Stimulated activated CD8-positive, alpha-beta memory T cell treated with anti-CD3 and anti-CD28 coated beads, Interleukin-4, amount 100 ng/mL, for 4 hours (primary cell): ENCODE measurements at places on chromosomes 12 and 14.
A peak's percentile ranks its signal among the peaks of the same experiment; 100 is the strongest.

DNA sequence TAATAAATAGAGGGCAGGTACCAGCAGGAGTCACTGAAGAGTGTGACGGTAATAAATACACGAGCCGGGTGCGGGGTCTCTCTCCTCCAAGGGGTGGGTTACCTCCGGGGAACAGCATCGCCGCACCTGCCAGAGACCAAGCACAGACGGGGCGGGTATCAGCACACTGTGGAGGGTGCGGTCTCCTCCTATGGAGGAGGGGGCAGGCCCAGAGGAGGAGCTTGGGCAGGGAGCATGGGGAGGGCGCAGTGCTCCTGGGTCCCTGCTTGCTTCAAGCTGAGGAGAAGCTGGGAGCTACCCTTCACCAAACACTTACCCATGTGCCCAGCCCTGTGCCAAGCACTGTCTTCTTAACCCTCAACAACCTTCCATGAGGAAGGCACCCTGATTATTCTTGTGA, 12.8 kb downstream of the PGF start:
- DNase-seq: no peak

- DNase-seq: no peak
Measured at GRCh38 chr12:114648711-114649110, 35.3 kb downstream of the TBX3 start.

GRCh38 chr14:68307790-68308168, 485.1 kb downstream of the ZFP36L1 start:
- no peak for DNase-seq

- DNase-seq: no peak
Measured at GRCh38 chr14:80269353-80269925, 58.1 kb upstream of the DIO2 start.

GRCh38 chr14:101046071-101046470, 142.5 kb upstream of the RTL1 start:
- no peak for DNase-seq

GRCh38 chr12:46389031-46389616, 16.6 kb upstream of the SLC38A2 start:
- no peak for DNase-seq

DNA sequence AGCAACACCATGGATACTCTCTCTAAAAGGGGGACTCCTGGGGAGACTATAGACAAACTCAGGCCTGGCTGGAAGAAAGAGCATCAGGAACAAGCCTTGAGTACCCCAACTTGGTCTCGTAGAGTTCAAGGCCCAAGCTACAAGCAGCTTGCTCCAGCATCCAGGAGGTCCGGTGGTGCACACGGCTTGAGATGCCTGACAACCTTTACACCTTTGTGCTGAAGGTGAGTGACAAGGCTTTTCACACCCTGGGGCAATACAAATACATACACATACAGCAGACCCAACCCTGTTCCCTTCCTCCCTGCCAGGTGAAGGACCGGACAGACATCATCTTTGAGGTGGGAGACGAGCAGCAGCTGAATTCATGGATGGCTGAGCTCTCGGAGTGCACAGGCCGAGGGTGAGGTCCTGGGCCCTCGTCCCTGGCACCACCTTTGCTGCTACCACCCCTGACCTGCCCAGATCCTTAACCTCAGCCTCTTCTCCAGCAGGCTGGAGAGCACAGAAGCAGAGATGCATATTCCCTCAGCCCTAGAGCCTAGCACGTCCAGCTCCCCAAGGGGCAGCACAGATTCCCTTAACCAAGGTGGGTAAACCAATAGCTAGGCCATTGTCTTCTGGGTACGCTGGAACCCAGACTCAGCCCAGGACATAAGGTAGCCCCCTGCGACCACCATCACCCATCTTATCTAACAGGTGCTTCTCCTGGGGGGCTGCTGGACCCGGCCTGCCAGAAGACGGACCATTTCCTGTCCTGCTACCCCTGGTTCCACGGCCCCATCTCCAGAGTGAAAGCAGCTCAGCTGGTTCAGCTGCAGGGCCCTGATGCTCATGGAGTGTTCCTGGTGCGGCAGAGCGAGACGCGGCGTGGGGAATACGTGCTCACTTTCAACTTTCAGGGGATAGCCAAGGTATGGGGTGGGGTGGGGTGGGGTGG, 41.2 kb downstream of the SH2B3 start:
- DNase-seq: no peak

DNA sequence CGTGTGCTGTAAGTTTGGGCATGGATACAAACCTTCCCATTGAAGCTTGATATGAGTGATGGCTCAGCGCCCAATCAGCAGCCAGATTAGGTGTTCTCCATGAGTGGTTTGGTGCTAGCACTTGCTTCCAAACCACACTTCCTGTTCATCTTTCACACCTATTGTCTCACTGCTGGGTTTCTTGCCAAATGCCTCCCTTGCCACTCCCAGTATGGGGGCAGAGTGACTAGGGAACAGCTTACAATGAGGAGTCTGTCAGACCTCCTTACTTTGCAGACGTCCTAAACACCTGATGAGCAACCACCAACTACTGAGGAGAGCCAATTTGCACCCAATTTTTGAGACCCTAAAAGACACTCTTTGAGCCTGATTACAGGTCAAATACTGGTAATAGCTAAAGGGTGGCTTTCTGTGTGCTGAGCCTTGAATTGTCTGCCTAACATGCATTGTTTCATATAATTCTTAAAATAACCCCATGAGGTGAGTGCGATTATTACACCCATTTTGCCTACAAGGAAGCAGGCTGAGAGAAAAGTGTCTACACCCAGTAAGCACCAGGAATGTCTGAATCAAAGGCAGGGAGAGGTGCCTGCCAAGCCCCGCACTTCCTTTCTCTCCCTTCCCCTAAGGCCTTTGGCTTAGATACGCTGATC, 48.4 kb upstream of the FOS start:
- DNase-seq: peak; percentile 10

DNA sequence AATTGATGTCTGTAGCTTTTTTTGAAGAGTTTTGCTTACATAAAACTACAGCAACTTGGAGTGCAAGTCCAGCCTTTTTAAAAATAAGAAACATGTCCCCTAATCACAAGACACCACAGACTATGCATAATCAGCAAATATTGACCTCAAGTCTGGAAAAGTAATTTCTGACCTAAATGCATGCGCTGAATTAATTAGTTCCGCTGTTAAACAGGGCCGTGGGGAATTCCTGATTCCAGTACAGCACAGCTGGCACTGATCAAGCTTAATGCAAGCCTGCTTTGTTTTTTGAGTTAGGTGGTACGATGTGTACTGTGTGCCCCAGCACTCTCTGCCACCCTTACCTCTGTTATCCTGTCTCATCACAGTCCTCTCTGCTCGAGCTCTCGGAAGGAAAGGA, 9.2 kb downstream of the MLH3 start:
- DNase-seq: no peak

DNA sequence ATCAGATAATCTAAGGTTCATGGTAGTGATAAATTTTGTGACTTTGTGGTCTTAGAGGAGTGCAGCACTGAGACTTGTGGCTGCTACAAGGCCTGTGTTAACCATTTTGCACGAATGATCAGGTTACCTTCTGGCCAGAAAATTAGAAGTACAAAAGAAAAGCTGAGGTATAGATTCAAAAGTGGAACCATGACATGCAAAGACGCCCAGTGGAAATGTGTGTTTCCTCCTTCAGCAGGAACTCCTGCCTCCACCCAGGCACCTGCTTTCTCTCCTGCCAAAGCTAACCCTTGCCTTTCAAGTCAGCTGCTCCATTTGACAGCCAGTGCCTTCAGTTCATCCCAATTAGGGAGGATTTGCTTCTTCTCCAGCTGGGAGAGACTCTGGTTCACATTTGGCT, 10.1 kb downstream of the PDE6H start:
- no peak for DNase-seq

- DNase-seq: no peak
Measured at GRCh38 chr12:79650440-79650839, 40.3 kb downstream of the PAWR start.

GRCh38 chr12:56894698-56895368, 39.4 kb downstream of the SDR9C7 start:
- no peak for DNase-seq

- DNase-seq: no peak
Measured at GRCh38 chr12:24797901-24798300, 151.0 kb downstream of the BCAT1 start.

DNA sequence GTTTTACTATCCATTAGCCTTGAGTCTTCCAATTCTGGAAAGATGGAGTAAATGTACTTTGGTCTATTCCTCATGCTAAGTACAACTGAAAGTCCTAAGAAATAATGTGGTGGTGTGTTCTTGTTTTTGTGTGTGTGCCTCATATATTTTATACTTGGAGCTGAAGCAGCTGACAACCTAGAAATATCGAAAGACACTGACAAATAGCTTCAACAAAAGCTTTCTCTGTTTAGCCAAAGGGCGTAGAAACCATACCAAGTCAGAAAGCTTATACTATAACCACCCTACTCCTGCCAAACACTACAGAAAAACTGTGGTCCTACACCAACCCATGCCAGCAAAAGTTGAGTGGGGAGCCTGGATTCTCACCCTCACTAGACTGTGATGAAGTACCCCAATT, 188.4 kb downstream of the GPHN start:
- DNase-seq: no peak

DNA sequence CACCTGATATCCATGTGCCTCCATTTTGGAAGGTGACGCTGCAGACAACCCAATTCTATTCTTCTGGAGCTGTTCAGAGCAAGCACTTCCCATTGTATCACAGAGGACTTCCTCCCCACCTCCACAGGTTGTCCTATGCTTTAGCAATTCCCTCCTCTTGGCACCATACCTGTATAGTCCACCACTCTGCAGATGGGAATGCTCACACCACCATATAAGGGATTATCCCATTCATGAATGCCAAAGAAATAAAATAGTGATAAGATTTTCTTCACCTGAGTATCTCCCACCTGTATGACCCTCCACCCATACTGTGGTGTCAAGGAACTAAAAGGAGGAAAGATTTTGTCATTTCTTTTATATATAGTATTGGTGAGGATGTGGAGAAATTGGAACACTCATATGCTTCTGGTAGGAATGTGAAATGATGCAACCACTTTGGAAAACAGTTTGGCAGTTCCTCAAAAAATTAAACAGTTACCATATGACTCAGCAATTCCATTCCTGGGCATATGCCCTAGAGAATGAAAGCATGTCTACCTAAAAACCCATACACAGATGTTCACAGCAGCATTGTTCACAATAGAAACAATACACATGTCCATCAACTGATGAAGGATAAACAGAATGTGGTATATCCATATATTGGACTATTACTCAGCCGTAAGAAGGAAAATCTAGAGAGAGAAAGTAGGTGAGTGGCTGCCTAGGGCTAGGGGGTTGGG, 75.2 kb downstream of the FIGNL2 start:
- no peak for DNase-seq

DNA sequence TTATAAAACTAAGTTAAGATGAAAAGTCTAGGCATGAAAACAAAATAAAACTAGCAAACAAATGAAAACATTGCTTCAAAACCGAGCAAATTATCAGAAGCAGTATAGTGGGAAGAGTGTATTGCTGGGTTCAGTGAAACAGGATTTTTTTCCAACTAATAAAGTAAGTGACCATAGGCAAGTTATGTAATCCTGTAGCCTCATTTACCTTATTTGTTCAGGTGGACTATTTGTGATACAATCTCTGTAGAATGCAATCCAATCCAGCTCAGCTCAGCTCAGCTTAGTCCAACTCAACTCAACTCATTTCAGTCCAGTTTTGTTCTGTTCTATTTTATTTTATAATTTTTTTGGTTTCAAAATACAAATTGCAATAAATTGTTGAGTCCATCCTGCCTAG, 276.7 kb upstream of the LRIG3 start:
- DNase-seq: no peak

GRCh38 chr14:60092526-60092920, 800 bp downstream of the PCNX4 start:
- DNase-seq: no peak

- no peak for DNase-seq
Measured at GRCh38 chr14:58280954-58281787, 17.2 kb upstream of the ARID4A start.

DNA sequence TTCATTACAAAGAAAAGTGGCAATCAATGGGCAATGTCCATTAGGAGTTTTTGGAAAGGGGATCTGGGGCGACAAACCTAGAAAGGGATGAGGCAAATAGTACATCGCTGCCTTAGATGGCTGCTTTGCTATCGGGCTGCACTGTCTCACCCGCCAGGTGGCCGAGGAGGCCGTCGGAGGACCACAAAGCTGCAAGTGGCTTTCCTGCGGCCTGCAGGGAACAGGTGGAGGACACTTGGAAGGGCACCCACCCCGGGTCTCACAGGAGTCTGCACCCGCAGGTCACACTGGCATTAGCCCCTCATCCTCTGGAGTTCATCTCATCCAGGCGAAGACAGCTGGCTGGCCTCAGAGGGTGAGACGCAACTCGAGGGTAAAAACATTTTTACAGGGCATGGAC, 1392.5 kb downstream of the AACS start:
- DNase-seq: no peak

DNA sequence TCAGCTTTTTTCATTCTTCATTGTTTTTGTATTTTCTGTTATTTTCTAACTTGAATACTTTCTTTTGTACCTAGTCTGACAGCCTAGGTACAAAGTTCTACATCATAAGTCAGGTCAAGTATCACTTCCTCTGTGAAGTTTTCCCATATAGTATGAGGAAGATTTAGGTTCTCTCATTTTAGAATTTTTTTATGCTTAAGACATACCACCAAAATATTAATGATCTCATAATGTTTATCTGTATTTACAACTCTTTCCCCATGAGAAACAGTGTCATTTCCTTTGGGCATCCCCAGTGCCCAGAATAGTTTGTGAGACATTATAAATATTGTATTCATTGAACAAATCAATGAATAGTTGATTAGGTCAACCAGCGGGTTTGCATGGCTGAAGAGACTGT, 3.1 kb upstream of the ATF7IP start:
- DNase-seq: no peak

DNA sequence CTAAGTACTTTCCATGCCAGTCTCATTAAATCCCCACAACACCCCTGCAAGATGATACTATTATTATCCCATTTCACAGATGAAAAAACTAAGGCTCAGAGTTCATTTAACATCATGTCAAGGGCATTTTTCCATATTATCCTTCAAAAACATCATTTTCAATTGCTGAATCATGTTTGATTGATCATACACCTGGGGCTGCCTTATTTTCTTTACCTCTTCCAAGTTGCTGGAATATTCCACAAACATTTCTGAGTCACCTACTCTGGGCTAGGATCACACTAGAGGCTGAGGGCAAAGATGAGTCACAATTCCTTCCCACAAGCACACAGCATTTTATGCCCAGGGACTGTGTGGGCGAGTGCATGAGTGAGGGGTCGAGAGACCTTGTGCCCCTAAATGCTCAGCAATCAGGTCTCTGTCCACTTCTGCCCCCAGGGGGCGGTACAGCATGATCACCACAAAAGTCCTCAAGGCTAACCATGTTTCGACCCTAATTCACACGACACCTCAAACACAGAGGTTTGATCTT, 14.1 kb upstream of the TMEM119 start:
- DNase-seq: peak; percentile 40

DNA sequence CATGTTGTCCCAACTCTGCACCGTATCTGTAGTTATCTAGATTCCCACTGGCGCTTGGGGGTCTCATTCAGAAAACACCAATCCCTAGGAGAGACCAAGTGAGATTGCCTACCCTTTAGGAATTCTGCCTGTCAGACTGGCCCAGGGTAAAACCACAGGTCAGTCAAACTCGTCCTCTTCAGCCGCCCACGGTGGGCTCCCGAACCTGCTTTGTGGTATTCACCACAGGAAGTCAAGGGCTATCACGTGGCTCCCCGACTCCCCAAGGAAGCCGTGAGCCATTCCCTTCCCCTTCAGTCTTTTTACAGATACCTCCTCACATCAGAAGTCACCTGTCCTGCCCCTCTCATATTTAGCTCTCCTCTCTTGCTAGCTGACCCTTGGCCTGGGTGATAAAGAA, 159.9 kb downstream of the EGLN3 start:
- no peak for DNase-seq
